ENCODE measurements at places on chromosomes 7 and 10. TPM values are rescaled to one million over a fixed set of nuclear protein-coding genes. Genes with fewer than 3 reads are reported as not detected.

DNA sequence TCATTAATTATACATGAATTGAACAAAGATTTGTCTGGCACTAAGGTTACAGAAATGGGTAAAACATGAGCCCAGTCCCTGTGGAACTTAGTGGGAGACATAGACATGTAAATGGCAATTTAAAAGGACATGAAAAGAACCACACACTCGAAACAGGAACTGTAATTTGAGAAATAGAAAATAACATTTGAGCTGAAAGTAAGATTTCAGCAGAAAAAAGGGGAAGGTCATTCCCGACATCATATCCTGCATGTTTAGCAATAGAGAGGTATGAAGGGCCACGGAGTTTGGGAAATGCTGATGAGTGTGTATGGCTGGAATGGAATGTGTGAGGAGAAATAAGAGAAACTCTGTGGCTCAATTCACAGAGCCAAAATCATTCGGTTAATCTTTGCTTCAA, 175.4 kb upstream of the AHR start:
- no peaks in the 10 kb centered on the region for H3K36me3 ChIP-seq
- peak overlapping the region; percentile 60 for H3K27ac ChIP-seq
- H3K4me1 ChIP-seq, result peaks cover 21% of the 10 kb centered on the region
- peak; percentile 64 for DNase-seq

DNA sequence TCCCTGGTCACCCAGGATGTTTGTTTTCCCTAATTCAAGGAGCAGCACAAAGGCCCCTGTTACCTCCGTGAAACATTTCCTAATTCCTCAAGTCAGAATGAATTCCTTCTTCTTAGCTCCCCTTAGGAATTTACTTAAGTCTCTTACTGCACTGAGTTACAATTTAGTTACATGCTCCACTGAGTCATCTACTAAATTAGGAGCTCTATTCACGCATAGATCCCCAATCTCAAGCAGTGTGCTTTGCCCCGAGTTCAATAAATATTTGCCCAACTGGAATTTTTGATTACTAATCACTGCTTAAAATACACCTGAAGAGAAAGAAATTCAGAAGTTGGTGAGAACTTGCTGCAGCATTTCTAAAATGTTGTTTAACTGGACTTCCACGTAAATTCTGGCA, 329.4 kb upstream of the MYO3A start:
- H3K4me3 ChIP-seq, result no peak overlapping the region
- no peaks in the 10 kb centered on the region for H3K36me3 ChIP-seq
- no peaks in the 10 kb centered on the region for H3K4me1 ChIP-seq
- no peak overlapping the region for H3K27ac ChIP-seq

DNA sequence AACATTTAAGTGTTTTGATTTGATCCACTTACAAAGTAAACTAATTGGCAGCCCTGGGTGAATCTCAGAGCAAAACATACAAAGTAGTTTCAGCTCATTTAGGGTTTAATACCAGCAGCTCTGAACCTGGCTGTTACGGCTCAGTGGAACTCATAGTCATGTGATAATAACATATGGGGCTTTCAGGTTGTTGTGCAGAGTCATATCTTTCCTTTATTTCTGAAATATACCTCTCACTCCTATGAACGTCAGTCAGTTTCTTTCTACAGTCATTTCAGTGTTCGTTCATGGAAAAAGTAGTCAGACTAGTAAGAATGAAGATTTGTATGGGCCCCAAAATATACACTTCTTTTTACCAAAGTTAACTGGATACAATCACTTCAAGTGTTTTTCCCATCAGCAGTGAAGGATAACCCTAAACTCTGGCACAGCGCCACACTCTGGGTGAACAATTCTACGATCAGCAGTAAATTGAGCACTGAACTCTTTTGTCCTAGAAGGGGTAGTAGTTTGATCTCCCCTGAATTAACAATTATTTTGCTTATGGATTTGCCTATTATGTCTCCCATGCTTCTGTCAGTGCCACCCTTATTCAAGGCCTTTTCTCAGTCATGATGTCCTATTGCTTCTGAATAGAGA, 218.6 kb downstream of the THSD7A start:
- H3K27ac ChIP-seq, result no peak overlapping the region
- no peaks in the 10 kb centered on the region for H3K36me3 ChIP-seq
- no peak for DNase-seq
- H3K27me3 ChIP-seq, result no peaks in the 10 kb centered on the region
- no peak overlapping the region for H3K4me3 ChIP-seq

GRCh38 chr10:43845121-43845520, 196.4 kb upstream of the ZNF32 start:
- H3K4me1 ChIP-seq, result peaks cover 51% of the 10 kb centered on the region
- peak overlapping the region; percentile 37 for H3K4me3 ChIP-seq
- no peaks in the 10 kb centered on the region for H3K36me3 ChIP-seq
- DNase-seq, result no peak
- no peaks in the 10 kb centered on the region for H3K27me3 ChIP-seq

- H3K27me3 ChIP-seq, result peaks cover 2% of the 10 kb centered on the region
- H3K36me3 ChIP-seq, result peaks cover 5% of the 10 kb centered on the region
- peak; percentile 84 for DNase-seq
Measured at GRCh38 chr7:4725014-4725849, 43.1 kb downstream of the FOXK1 start.

GRCh38 chr7:4145576-4145975, 536.5 kb upstream of the FOXK1 start:
- H3K4me1 ChIP-seq, result no peaks in the 10 kb centered on the region
- DNase-seq, result no peak
- H3K4me3 ChIP-seq, result no peak overlapping the region
- no peak overlapping the region for H3K27ac ChIP-seq

DNA sequence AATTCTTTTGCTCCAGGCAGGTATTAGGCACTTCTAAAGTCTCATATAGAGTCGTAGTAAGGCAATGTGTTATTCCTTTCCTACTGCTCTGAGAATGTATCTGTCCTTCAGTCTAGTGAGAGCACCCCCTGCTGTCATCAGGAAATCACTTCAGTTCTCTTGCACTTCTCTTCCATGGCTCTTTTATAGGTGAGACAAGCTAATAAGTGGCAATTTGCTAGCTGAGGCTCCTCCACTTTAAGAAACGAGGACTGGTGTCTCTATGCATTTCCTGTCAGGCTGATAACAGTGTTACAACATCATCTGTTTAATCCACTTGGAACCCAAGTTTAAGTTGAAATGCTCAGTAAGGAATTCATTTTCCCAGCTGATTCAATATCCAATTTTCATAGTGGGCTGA, 350.6 kb downstream of the TFEC start:
- H3K4me1 ChIP-seq, result peaks cover 48% of the 10 kb centered on the region
- no peaks in the 10 kb centered on the region for H3K27me3 ChIP-seq
- H3K36me3 ChIP-seq, result no peaks in the 10 kb centered on the region
- H3K4me3 ChIP-seq, result no peak overlapping the region
- DNase-seq, result peak; percentile 55

DNA sequence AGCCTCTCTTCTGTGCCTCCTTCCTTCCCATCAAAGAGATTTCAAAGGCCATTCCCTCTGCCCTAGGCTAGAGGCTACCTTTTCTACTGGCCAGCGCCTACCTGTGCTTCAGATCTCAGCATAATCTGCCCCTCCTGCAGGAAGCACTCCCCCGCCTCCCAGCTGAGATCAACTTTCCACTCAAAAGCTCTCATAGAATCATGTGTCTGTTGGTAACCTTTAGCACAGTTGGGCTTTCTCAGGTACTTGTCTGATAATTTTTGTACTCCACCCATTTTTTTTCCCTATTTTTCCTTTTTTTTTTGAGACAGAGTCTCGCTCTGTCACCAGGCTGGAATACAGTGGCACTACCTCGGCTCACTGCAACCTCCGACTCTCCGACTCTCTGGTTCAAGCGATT, 231.0 kb upstream of the PRSS58 start:
- peaks cover 30% of the 10 kb centered on the region for H3K27me3 ChIP-seq
- DNase-seq, result no peak
- H3K4me3 ChIP-seq, result no peak overlapping the region

- peaks cover 31% of the 10 kb centered on the region for H3K4me1 ChIP-seq
- DNase-seq, result peak; percentile 36
- no peak overlapping the region for H3K4me3 ChIP-seq
- H3K27me3 ChIP-seq, result no peaks in the 10 kb centered on the region
Measured at GRCh38 chr7:27933671-27934565, 194.0 kb downstream of the TAX1BP1 start.

GRCh38 chr7:38169847-38170246, 8.2 kb upstream of the STARD3NL start:
- peaks cover 7% of the 10 kb centered on the region for H3K27me3 ChIP-seq
- no peak overlapping the region for H3K27ac ChIP-seq

- peaks cover 8% of the 10 kb centered on the region for H3K4me1 ChIP-seq
- H3K27ac ChIP-seq, result no peak overlapping the region
- H3K4me3 ChIP-seq, result no peak overlapping the region
Measured at GRCh38 chr7:157487046-157487770, 150.4 kb downstream of the DNAJB6 start.

DNA sequence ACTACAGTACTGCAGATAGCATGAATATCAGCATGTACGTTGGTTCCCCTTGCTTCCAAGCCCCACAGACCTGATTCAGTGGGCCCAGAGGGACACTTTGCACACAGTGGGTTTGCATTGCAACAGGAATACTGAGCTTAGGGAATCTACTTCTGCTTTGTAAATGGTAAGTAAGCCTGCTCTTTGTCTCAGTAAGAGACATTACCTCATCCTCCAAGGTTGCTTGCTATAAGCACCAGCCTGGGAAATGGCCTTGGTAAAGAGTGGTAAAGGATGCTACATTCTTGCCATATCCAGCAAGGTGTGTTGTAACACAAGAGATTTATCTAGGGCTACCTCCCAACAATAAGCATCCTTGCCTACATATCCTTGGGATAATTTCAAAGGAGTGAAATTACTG, 730.5 kb downstream of the INHBA start:
- no peak for DNase-seq
- H3K36me3 ChIP-seq, result no peaks in the 10 kb centered on the region
- peaks cover 7% of the 10 kb centered on the region for H3K27me3 ChIP-seq
- no peaks in the 10 kb centered on the region for H3K4me1 ChIP-seq
- H3K4me3 ChIP-seq, result no peak overlapping the region

DNA sequence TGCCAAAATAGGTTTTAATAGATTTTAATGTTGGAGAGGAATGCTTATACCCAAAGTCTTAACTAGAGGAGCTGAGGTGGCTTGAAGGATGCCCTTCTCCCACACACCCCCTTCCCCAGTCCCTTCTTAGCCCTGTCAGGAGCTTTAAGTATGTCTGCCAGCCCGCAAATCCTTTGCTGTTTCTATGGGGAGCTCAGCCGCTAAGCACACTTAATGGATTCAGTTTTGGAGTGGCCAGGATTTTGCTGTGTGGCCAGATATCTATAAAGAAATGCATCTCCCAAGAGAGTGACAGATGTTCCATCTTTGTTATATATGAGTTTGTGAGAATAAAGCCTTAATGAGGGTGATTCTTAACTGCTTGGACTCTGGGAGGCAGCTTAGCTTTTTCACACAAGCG, 152.9 kb upstream of the ZNF32 start:
- no peak for DNase-seq
- H3K27ac ChIP-seq, result no peak overlapping the region
- no peak overlapping the region for H3K4me3 ChIP-seq

GRCh38 chr10:22849077-22849805, 78.6 kb upstream of the ARMC3 start:
- peaks cover 6% of the 10 kb centered on the region for H3K4me1 ChIP-seq
- H3K4me3 ChIP-seq, result peak overlapping the region; percentile 58
- peak; percentile 4 for DNase-seq
- no peaks in the 10 kb centered on the region for H3K36me3 ChIP-seq
- H3K27ac ChIP-seq, result peak overlapping the region; percentile 61
- peaks cover 8% of the 10 kb centered on the region for H3K27me3 ChIP-seq

DNA sequence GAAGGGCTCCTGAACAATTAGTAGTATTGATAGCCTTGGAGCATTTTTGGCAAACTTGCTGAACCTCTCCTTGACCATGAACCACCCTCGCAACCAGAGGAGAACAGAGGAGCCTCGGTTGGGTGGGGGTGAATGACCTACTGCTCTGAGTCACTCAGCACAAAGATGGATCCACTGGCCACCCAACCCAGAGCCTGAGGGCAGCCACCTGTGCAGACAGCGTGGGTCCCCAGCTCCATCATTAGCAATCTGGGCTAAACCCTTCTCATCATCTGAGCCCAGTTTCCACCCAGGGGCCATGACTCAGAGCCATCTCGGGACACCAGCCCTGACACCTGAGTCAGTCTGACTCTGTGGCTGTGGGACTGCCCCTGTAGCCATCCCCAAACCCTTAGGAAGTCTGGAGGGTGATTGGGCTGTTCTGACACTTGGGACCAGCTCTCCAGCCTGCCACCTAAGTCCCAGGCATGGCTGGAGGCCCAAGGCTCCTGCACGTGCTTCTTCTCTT, 171.8 kb upstream of the GPR26 start:
- peaks cover 2% of the 10 kb centered on the region for H3K27me3 ChIP-seq
- 0 out of 2 replicates have a peak, but pooled peaks cover under 1% of the 10 kb centered on the region for H3K36me3 ChIP-seq
- DNase-seq, result no peak

Gene SPDYE17
- total RNA-seq, result not detected

Gene MACC1
- not detected for total RNA-seq

Gene MEOX2
- not detected for total RNA-seq

Gene HABP2
- not detected for total RNA-seq

Gene FGL2
- total RNA-seq, result not detected

Gene BAMBI
- 2.2 TPM for total RNA-seq

Gene ARL3
- 18.0 TPM for total RNA-seq

Measured in HFFc6 (cell line).